ENCODE measurements at places on chromosomes 3 and 15. TPM values are rescaled to one million over a fixed set of nuclear protein-coding genes. Genes with fewer than 3 reads are reported as not detected.

Gene LIPH
- 10.4 TPM for total RNA-seq

Gene TUBGCP5
- 27.5 TPM for total RNA-seq

Gene SH2D7
- total RNA-seq: not detected

- no peak overlapping the region for H3K4me3 ChIP-seq
- no peaks in the 10 kb centered on the region for H3K4me1 ChIP-seq
- no peaks in the 10 kb centered on the region for H3K27me3 ChIP-seq
- H3K27ac ChIP-seq: no peak overlapping the region
- DNase-seq: no peak
These were observed 21.7 kb downstream of the MED12L start for GRCh38 chr3:151107177-151107576.

DNA sequence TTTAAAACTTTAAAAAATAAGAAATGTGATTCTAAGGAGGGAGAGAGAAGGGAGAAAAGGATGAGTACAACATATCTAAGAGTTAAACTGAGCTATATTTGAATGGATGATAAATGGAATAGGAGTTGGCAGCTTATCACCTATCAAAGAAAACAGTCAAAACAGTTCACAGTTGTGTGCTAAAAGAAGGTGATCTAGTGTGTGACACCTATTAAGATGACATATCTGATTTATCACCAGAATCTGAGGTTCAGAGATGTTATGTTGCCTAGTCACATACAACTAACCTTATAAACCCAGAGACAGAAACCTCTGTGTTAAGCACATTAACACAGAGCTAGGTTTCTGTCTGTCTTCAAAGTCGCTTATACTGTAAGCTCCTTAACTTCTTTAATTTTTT is 3.0 kb downstream of the ATP13A3 start:
- H3K4me1 ChIP-seq: no peaks in the 10 kb centered on the region
- no peak for DNase-seq
- H3K27ac ChIP-seq: no peak overlapping the region
- no peaks in the 10 kb centered on the region for H3K27me3 ChIP-seq
- no peaks in the 10 kb centered on the region for H3K36me3 ChIP-seq

Gene COL6A6
- 1.6 TPM for total RNA-seq

Gene ATP13A5
- total RNA-seq: not detected

Gene SH3GL3
- total RNA-seq: not detected

DNA sequence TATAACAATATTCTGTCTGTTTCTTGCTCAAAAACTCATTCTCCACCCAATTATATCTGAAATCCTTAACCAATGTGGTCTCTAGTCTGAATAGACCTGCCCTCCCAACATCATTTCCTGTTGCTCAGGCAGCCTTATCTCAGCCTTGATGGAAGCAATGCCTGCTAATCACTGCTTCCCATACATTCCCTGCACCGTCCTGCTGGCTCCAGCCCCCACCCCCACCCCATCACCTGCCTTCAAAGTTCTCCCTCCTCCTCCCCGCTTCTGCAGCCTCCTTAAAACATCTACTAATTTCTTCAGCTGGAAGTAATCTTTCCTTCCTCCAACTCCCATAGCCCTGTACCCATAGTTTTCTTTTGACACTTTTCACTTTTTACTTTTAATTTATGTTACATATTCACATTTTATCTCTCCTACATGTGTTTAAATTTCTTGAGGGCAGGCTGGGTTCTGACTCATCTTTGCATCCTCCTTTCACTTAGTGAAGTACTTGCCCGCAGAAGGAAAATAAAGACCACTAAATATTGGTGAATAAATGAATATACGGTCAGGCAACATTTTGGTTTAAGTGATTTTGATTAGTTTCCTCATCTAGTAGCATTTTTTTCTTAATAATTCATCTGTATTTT is 98.2 kb downstream of the MEIS2 start:
- H3K36me3 ChIP-seq: no peaks in the 10 kb centered on the region
- no peaks in the 10 kb centered on the region for H3K27me3 ChIP-seq
- no peak overlapping the region for H3K27ac ChIP-seq
- no peak for DNase-seq

DNA sequence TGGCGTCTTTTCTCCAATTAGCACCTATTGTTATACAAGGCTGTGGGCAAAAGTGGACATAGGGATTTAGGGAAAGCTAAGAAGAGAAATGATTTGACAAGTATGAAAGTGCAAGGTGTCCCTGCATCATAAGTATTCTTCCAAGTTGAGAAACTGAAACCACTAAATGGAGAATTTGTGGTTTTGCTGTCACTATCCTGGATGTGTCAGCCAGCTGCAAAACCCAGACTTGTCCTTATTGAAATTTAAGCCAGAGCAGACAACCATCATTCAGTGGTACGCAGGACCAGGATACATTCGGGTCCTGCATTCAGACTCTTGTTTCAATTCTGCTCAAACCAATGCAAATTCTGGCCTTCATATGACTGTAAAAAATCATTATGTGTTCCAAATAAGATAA is 384.8 kb upstream of the TGFBR2 start:
- no peak overlapping the region for H3K27ac ChIP-seq
- no peaks in the 10 kb centered on the region for H3K4me1 ChIP-seq
- no peaks in the 10 kb centered on the region for H3K36me3 ChIP-seq
- no peak overlapping the region for H3K4me3 ChIP-seq
- no peak for DNase-seq

Gene TAGLN3
- total RNA-seq: not detected

Gene VIPR1
- 16.3 TPM for total RNA-seq

DNA sequence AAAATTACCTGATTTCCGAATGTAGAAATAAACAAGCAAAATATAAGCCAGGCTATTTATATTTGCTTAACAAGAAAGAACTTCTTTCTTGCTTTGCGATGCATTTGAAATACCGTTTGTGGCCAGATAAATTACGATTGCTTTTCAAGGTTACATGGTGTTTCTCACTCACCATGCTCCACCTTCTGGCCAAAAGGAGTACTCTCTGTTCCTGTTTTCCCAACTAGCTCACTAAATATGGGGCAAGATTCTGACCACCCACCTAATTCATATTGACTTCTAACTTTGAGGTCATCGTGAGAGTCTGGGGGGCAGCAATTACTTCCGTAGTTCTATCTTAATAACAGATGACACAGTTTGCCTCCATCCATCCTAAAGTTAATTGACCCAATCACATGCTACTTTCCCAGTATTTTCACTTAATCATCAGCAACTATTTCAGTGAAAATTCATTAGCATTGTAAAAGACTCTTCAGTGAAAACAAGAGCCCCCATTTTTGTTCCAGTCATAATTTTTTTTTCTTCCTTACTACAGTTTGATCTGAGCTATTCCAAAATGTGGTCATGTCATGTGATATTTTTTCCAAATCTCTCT is 25.9 kb downstream of the ACP3 start:
- H3K36me3 ChIP-seq: no peaks in the 10 kb centered on the region
- DNase-seq: no peak
- no peaks in the 10 kb centered on the region for H3K27me3 ChIP-seq
- H3K27ac ChIP-seq: no peak overlapping the region
- H3K4me1 ChIP-seq: no peaks in the 10 kb centered on the region
- H3K4me3 ChIP-seq: no peak overlapping the region

DNA sequence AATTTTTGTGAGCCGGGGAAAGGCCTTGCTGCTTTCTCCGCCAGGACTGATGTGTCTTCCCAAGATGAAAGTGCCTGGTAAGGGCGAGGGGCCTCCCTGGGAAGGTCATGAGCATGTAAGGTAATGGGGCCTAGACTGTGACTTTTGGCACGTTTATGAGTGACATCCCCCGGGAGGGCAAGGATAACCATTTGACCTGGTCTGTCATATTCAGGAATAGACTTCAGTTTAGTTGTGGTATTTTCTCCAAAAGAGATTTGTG is 631 bp upstream of the CNBP start:
- H3K4me1 ChIP-seq: peaks cover 7% of the 10 kb centered on the region
- peak overlapping the region; percentile 100 for H3K4me3 ChIP-seq
- no peaks in the 10 kb centered on the region for H3K36me3 ChIP-seq
- no peaks in the 10 kb centered on the region for H3K27me3 ChIP-seq
- peak; percentile 30 for DNase-seq

GRCh38 chr3:102512734-102513504 is 78.1 kb downstream of the ZPLD1 start:
- no peak overlapping the region for H3K4me3 ChIP-seq
- no peaks in the 10 kb centered on the region for H3K4me1 ChIP-seq
- H3K36me3 ChIP-seq: no peaks in the 10 kb centered on the region

DNA sequence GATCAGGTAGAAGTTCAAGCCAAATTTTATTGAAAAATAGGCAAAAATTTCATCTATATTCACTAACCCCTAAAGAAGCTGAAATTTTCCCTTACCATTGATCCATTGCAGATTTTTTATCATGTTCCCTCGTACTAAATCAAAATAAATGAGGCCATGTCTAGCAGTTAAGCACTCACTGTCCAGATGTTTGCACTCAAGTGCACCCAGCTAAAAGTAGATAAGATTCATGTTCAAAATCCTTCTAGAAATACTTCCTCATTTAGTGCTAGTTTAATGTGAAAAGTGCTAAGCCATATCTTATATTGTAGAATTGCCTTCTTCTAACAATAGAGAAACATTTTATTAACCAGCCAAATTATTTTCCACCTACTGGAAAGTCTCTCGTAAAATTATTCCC is 164.7 kb upstream of the UBE2E2 start:
- no peak for DNase-seq
- H3K4me3 ChIP-seq: no peak overlapping the region
- H3K36me3 ChIP-seq: no peaks in the 10 kb centered on the region

GRCh38 chr3:87828046-87828445 is 230.8 kb downstream of the CGGBP1 start:
- no peak overlapping the region for H3K27ac ChIP-seq
- DNase-seq: no peak
- H3K4me3 ChIP-seq: no peak overlapping the region
- H3K36me3 ChIP-seq: no peaks in the 10 kb centered on the region
- no peaks in the 10 kb centered on the region for H3K27me3 ChIP-seq

DNA sequence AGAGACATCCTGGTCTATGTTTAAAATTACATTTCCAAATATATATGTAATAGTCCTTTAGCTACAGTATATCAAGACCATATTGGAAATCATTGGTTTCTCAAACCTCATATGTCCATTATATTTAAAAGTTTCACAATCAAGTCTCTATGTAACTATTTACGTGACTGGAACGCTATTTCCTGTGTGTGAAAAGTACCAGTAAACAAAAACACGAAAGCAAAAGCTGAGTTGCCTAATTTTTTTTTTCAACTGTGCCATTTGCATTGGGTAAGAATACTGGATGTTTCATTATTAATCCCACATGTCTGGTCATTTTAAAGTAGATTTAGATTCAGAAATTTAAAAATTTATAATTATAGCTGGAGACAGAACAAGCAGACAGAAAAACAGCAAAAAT is 381.4 kb downstream of the TBC1D5 start:
- no peak for DNase-seq
- no peaks in the 10 kb centered on the region for H3K36me3 ChIP-seq
- H3K27ac ChIP-seq: no peak overlapping the region

GRCh38 chr3:14962762-14963161 is 15.4 kb downstream of the NR2C2 start:
- DNase-seq: no peak
- H3K27ac ChIP-seq: no peak overlapping the region
- H3K4me1 ChIP-seq: peaks cover 4% of the 10 kb centered on the region
- H3K27me3 ChIP-seq: no peaks in the 10 kb centered on the region

DNA sequence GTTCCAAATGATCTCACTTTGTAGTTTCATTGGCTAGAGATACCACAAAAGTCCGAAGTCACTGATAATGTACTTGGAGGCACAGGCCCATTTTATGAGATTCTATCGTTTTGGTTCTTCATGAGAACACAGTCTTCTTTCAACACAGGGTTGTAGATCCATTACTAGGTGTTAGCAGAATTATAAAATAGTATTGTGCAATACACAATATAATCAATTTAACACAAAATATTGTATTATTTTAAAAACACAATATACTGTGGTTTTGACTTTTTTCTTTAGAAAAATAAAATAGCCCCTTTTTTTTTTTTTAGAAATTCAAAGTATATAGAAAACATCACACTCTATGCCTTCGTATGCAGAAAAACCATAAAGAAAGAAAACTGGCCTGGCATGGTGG is 138.6 kb upstream of the TSC22D2 start:
- DNase-seq: no peak
- H3K36me3 ChIP-seq: no peaks in the 10 kb centered on the region
- H3K27ac ChIP-seq: no peak overlapping the region

Gene OXTR
- total RNA-seq: 105 TPM

DNA sequence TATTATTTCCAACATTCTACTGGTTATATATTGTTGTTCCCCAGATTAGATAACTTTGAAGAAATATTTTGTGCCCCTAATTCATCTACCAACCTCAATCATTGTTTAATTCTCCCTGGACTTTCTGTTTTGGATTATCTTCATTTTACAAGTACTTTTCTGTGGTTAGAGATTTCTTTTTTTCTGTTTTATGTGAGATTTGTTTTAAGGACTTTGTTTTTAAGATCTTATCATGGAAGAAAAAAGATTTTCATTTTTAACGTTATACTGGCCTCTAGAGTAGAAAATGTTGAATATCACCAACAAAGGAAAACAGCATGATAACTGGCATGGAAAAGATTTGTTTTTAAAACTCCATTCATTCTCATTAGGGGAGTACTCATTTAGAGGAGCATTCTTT is 210.9 kb upstream of the KCNMB2 start:
- H3K27me3 ChIP-seq: no peaks in the 10 kb centered on the region
- no peaks in the 10 kb centered on the region for H3K4me1 ChIP-seq
- H3K4me3 ChIP-seq: no peak overlapping the region

DNA sequence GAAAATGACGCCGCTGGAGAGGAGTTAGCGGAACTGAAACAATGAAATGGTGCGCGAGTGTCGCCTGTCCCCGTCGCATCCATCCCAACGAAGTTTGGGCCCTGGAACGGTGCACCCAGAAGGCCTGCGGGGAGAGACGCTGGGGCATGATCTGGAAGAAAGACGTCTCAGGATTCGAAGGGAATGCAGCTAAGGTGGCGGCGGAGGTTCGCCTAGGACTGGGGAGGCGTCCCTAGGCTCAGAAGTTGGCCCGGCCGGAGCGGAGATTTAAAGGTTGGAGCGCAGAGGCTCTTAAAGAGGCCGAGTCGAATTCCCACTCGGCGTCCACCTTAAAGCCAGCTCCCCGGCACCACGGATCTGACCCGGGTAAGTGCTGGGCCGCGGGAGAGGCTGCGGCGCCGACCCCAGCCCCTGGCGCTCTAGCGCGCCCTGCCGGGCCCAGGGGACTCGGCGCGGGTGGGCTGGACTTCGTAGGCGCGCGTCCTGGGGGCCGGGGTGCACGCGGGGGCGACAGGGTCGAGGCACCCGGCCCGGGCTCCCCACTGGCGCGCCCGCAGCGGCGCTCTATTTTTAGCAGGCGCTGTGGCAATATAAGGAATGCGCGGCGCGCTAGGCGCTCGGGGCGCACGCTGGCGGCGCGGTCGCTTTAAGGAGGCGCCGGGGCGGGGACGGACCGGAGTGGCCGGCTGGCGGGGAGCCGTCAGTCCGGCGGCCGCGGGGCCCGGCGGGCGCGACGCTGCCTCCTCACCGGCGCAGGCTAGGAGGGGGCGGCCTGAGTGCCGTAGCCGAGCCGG is at the start of gene MRAS:
Gene MRAS, plus strand, starts transcription at position 620 of the 794 bp plus-strand sequence. CDS start 24,305 bp downstream, outside the sequence.
- H3K27ac ChIP-seq: peak within 1 kb of the TSS; percentile 95
- DNase-seq: peak; percentile 69
- H3K4me1 ChIP-seq: no peaks in the 10 kb centered on the region
- H3K27me3 ChIP-seq: no peaks in the 10 kb centered on the region

- no peak overlapping the region for H3K4me3 ChIP-seq
- no peak for DNase-seq
- H3K36me3 ChIP-seq: no peaks in the 10 kb centered on the region
- H3K27me3 ChIP-seq: no peaks in the 10 kb centered on the region
- H3K27ac ChIP-seq: no peak overlapping the region
- H3K4me1 ChIP-seq: no peaks in the 10 kb centered on the region
These were observed 15.7 kb upstream of the ETV5 start for GRCh38 chr3:186124592-186124991.
